T-helper 9 cell (primary cell): ENCODE measurements at places on chromosomes 2 and 18.

GRCh38 chr18:32549248-32550110, 78.8 kb upstream of the GAREM1 start:
- peak; percentile 6 for DNase-seq

DNA sequence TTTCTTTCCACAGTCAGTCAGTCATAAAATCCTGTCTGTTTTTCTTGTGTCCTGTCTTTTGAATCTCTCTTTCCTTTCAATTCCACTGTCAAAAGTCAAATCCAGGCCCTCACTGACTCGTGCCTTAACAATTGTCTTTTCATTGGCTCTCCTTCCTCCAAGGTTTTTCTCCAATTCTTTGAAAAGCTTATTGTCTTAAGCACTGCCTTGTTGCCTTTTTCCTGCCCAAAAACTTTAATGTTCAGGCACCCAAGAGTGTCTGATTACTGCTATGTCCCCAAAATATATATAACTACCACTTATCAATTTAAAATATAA, 13.9 kb upstream of the SULT1C4 start:
- no peak for DNase-seq

- no peak for DNase-seq
These were observed 6.4 kb downstream of the TRIM54 start for GRCh38 chr2:27288610-27289009.

DNA sequence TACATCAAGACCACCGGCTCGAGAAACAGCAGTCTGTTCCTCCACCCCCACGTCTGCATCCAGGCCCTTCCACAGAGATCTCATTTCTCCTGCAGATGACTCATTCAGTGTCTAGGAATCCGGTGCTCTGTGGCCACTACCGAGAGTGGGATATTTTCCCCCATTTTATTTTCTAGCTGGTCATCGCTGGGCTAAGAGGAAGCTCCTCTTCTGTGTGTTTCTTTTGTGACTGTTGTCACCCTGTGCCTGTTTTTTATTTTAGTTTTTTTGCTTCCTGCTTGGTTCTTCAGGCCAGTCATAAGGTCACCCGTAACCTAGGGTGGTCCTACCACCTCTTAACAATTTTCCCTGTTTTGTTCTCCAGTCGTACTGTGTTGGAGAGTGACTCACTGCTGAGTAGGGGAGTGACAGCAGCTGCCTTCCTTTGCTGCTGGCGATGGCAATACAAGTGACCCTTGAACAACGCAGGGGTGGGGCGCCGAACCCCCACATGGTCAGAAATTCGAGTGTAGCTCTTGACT, 6.7 kb downstream of the RAMP1 start:
- DNase-seq = no peak

GRCh38 chr2:15169326-15170069, 391.6 kb downstream of the NBAS start:
- no peak for DNase-seq

DNA sequence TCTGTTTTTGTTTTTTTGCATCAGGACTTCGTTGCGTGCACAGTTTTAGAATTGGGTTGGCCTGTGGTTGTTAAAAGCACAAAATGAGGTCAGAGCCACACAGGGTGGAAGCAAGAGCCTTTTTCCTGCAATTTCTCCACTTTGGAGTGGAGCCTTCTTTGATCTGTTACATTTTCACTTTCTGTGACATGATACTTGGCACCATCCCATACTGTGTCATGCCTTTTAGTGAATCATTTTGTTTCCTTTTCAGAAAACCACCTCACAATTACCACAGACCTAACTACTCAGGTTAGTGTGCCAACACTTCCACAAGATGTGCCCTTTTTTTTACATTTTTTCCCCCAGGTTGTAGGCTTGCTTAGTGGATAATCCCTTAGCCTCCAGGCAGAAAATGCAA, 32.5 kb downstream of the MERTK start:
- no peak for DNase-seq

DNA sequence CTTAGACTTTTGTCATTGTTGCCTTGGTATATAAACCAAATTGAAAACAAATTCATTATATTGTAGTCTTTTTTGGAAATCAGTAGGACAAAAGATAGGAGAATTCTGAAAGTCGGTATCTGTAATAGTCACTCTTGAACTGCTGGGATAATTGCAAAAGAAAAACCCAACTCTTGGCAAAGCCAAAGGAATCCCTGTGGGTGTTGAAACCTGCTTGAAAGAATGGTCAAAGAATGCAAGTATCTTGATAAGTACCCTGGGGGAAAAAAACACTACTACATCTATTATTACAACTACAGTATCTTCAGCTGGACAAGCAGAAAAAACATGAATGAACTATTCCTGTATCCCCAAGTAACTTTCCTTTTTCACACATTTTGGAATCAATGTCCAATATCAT, 7.3 kb upstream of the FAM237A start:
- DNase-seq = no peak

DNA sequence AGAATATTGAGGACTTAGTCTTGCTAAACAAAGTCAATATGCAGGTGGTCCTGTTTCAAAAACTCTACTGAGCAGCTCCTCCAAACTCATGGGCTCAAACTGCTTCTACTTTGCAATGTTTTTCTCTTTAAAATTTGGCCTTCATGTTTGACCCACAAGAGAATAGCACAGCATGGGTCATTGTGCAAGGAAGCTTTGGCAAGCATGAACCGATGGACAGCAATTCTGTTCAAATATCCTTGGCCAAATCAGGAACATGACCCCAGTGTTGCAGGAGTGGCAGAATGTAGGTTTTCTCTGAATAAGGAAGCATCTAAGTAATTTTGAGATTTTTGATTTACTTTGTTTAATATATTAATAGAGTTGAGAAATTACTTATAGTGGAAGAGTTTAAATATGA, 477.9 kb downstream of the KCNJ3 start:
- no peak for DNase-seq

GRCh38 chr2:222904557-222905258, 43.9 kb downstream of the ACSL3 start:
- DNase-seq = no peak

GRCh38 chr18:35028536-35028935, 12.7 kb upstream of the MAPRE2 start:
- no peak for DNase-seq
